ENCODE measurements at places on chromosomes 3 and 15. TPM values are rescaled to one million over a fixed set of nuclear protein-coding genes. Genes with fewer than 3 reads are reported as not detected.

- peaks cover 26% of the 10 kb centered on the region for H3K4me1 ChIP-seq
- no peaks in the 10 kb centered on the region for H3K27me3 ChIP-seq
- H3K36me3 ChIP-seq = no peaks in the 10 kb centered on the region
- DNase-seq = no peak
- H3K27ac ChIP-seq = no peak overlapping the region
These were observed 5.6 kb downstream of the MYO1E start for GRCh38 chr15:59367022-59367451.

DNA sequence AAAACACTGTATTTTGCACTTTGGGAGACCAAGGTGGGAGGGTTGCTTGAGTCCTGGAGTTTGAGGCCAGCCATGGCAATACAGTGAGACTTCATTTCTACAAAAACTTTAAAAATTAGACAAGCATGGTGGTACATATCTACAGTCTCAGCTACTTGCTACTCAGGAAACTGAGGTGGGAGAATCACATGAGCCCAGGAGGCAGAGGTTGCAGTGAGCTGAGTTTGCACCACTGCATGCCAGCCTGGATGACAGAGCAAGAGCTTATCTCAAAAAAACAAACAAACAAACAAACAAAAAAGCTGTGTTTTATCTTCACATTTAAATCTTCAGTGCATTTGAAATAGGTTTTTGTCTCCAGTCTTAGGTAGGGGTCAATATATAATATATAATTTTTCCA lies 4.8 kb upstream of the SLC9C1 start:
- no peaks in the 10 kb centered on the region for H3K27me3 ChIP-seq
- no peaks in the 10 kb centered on the region for H3K36me3 ChIP-seq
- no peak overlapping the region for H3K27ac ChIP-seq
- DNase-seq = no peak
- H3K4me3 ChIP-seq = no peak overlapping the region

- H3K4me3 ChIP-seq = no peak overlapping the region
- DNase-seq = peak; percentile 93
- no peaks in the 10 kb centered on the region for H3K36me3 ChIP-seq
- peaks cover 29% of the 10 kb centered on the region for H3K4me1 ChIP-seq
- H3K27ac ChIP-seq = peak overlapping the region; percentile 71
These were observed 8.1 kb downstream of the SPATA12 start for GRCh38 chr3:57068437-57069089.

DNA sequence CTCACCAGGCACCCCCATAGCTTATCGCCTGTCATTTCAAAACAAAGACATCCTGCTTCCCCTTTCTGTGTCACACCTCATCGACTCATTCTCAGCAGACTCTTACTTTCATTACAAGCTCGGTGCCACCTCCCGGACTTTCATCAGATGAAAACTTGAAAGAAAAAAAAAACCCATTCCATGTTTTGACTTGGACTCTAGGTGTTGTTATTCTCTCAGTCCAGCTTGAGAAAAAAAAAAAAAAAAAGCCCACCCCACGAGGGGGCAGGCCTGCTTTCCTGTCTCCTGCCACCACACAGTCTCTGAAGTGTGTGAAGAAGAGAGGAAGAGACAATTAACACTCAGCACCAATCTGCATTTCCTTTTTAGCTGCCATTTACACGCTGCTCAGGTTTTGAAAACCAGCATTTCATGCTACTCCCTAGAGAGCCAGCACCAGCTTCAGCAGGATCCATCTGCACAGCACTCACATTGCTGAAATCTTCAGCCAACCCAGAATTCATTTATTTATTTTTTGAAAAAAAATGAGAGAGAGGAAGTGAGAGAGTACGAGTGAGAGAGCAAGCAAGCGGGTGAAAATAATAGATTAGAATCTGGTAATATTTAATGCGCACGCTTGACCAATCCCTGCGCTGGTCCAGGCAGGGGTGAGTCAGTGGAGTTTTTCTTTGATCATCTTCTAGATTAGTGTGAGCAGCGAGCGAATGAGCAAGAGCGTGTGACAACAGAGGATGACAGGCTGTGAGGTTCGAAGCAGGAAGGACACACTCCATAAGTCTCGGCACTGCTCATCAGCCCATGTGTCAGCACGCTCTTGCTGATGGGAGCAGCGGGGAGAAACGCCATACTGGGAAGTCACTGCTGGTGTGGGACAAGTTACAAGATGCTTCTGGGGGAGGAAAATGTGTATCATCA lies 23.5 kb downstream of the ZNF80 start:
- H3K27ac ChIP-seq = no peak overlapping the region
- H3K4me1 ChIP-seq = peaks cover 19% of the 10 kb centered on the region
- no peaks in the 10 kb centered on the region for H3K36me3 ChIP-seq
- H3K4me3 ChIP-seq = peak overlapping the region; percentile 25

- H3K27ac ChIP-seq = peak overlapping the region; percentile 80
- peaks cover 10% of the 10 kb centered on the region for H3K36me3 ChIP-seq
- no peak for DNase-seq
- H3K4me1 ChIP-seq = peaks cover 46% of the 10 kb centered on the region
These were observed 228.8 kb upstream of the BHLHE40 start for GRCh38 chr3:4750306-4750968.

GRCh38 chr3:87867001-87867400 lies 191.8 kb downstream of the CGGBP1 start:
- no peaks in the 10 kb centered on the region for H3K4me1 ChIP-seq
- H3K36me3 ChIP-seq = no peaks in the 10 kb centered on the region
- no peak for DNase-seq

- no peak overlapping the region for H3K4me3 ChIP-seq
- H3K27ac ChIP-seq = no peak overlapping the region
- peak; percentile 81 for DNase-seq
- H3K36me3 ChIP-seq = no peaks in the 10 kb centered on the region
- H3K27me3 ChIP-seq = peaks cover 48% of the 10 kb centered on the region
These were observed 26.0 kb upstream of the CORO2B start for GRCh38 chr15:68552773-68553172.

DNA sequence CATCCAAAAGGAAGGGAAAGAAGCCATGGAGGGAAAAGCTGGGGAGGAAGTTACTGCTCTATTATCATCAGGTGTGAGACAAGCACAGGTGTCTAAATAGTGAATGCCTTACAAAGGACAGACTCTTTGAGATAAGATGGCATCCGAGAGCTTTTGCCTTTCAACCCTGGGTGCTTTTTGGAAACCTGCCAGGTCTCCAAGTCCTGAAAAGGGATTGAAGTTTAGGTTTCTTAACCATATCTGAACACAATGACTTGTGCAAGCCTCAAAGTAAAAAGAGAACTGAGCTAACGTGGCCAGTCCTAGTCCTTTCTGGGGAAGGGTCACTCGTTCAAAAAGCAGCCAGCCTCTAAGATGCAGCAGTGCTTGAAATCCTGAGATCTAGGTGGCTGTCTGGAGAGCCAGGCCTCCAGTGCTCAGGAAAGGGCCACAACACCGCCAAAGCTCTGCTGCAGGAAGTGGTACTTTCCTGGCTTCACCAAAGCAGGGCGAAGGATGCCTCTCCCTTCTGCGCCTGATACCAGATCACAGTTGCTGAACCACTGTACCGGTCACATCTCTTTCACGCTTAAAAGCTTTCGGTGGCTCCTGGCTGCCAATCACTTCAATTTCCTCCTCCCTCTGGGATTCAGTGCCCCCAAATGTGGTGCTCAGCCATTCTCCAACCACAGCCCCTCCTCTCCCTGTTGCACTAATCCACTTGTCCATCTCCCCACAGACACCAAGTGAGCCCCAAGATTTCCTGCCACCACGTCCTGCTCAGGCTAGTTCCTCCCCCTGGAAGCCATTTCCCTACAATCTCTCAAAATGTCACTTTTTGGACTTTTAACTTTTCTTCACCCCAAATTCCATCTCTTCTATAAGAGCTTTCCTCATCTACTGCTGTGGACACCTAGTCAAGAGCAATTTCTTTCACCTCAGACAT lies 104.1 kb upstream of the LPP start:
- no peaks in the 10 kb centered on the region for H3K27me3 ChIP-seq
- no peak overlapping the region for H3K4me3 ChIP-seq
- no peak for DNase-seq
- peak overlapping the region; percentile 96 for H3K27ac ChIP-seq

DNA sequence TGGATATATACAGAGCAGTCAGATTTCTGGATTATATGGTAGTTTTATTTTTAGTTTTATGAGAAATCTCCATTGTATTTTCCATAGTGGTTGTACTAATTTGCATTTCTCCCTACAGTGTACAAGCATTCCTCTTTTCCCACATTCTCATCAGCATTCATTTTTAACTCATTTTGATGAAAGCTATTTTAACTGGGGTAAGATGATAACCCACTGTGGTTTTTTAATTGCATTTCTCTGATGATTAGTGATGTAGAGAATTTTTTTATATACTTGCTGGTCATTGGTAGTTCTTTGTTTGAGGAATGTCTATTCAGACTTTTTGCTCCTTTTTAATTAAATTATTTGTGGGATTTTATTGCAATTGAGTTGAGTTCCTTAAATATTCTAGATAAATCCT lies 903.6 kb downstream of the DIPK2A start:
- H3K27ac ChIP-seq = no peak overlapping the region
- no peak for DNase-seq
- no peak overlapping the region for H3K4me3 ChIP-seq
- no peaks in the 10 kb centered on the region for H3K4me1 ChIP-seq

- peak overlapping the region; percentile 97 for H3K27ac ChIP-seq
- DNase-seq = peak; percentile 93
- H3K27me3 ChIP-seq = no peaks in the 10 kb centered on the region
- H3K4me1 ChIP-seq = peaks cover 46% of the 10 kb centered on the region
- peaks cover 25% of the 10 kb centered on the region for H3K36me3 ChIP-seq
These were observed 674 bp downstream of the SERP1 start for GRCh38 chr3:150545419-150546225.

- no peaks in the 10 kb centered on the region for H3K27me3 ChIP-seq
- no peak overlapping the region for H3K4me3 ChIP-seq
- no peak overlapping the region for H3K27ac ChIP-seq
- H3K4me1 ChIP-seq = no peaks in the 10 kb centered on the region
- H3K36me3 ChIP-seq = no peaks in the 10 kb centered on the region
These were observed 123.0 kb upstream of the STAC start for GRCh38 chr3:36257158-36257852.

DNA sequence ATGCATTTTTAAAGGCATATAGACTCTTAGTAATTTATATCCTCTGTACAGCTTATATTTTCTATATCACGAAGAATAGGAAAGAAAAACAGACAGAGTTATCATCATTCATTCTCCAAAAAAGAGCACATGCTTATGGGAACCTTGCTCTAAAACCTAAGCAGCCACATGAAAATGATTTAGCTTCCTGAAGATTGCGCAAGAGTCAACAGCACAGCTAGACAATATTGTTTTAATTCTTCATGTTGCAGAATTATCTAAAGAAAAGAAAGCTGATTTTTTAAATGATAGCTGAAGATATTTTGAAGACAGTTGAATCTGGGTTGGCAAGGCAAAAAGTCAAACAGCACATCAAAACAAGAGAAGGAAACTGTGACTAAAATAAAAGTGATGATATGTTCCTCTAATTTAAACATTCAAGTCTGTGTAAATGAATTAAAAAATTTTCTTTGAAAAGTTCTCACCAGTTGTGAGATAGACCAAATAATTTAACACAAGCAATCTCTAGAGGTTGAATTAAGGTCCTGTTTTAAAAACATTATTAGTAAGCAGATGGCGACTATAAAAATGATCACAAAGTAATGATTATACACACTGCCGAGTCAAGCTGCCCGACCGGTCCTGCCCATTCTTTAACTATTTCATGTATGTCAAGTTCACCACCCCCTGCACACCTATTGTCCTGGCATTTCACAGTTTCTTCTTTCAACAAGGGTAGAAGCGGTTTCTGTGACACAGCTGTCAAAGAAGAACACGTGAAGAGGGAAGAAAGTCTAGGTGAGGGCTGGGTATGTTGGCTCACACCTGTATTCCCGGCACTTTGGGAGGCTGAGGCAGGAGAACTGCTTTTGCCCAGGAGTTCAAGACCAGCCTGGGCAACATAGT lies 74.2 kb upstream of the BHLHE40 start:
- peaks cover 29% of the 10 kb centered on the region for H3K4me1 ChIP-seq
- DNase-seq = no peak
- H3K27ac ChIP-seq = peak overlapping the region; percentile 29
- no peaks in the 10 kb centered on the region for H3K36me3 ChIP-seq
- H3K4me3 ChIP-seq = no peak overlapping the region

GRCh38 chr3:86578071-86578470 lies 412.9 kb downstream of the VGLL3 start:
- no peak overlapping the region for H3K27ac ChIP-seq
- H3K36me3 ChIP-seq = no peaks in the 10 kb centered on the region
- DNase-seq = no peak
- H3K4me1 ChIP-seq = no peaks in the 10 kb centered on the region
- H3K27me3 ChIP-seq = no peaks in the 10 kb centered on the region

DNA sequence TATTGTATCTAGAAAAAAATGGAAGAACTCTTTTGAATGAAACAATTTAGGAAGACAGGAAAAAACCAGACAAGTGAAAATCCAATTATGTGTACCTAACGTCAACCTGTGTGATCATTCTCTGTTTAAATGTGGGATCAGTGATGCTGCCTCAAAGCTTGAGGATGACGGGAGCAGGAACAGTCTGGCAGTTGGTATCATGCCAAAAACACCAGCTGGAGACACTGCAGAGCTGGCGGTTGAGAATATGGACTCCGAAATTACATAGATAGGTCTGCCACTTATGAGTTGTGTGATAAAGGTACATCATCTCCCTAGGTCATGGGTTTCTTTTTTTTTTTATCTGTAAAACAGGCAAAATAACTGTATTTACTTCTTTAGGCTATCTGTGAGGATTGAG lies 480.5 kb downstream of the CNTN4 start:
- DNase-seq = no peak
- H3K27me3 ChIP-seq = no peaks in the 10 kb centered on the region
- no peaks in the 10 kb centered on the region for H3K4me1 ChIP-seq
- no peak overlapping the region for H3K27ac ChIP-seq

Gene SAMD7
- total RNA-seq = not detected

Gene KLHL24
- 87.5 TPM for total RNA-seq

Gene MORC1
- total RNA-seq = not detected

Gene KNG1
- total RNA-seq = not detected

Gene BLM
- total RNA-seq = 0.80 TPM

Gene LRRIQ4
- not detected for total RNA-seq

Gene C3orf49
- not detected for total RNA-seq

Data from esophagus muscularis mucosa (tissue), 4 donors.